HL-60 (cell line): ENCODE measurements at places on chromosomes 12 and 14.

DNA sequence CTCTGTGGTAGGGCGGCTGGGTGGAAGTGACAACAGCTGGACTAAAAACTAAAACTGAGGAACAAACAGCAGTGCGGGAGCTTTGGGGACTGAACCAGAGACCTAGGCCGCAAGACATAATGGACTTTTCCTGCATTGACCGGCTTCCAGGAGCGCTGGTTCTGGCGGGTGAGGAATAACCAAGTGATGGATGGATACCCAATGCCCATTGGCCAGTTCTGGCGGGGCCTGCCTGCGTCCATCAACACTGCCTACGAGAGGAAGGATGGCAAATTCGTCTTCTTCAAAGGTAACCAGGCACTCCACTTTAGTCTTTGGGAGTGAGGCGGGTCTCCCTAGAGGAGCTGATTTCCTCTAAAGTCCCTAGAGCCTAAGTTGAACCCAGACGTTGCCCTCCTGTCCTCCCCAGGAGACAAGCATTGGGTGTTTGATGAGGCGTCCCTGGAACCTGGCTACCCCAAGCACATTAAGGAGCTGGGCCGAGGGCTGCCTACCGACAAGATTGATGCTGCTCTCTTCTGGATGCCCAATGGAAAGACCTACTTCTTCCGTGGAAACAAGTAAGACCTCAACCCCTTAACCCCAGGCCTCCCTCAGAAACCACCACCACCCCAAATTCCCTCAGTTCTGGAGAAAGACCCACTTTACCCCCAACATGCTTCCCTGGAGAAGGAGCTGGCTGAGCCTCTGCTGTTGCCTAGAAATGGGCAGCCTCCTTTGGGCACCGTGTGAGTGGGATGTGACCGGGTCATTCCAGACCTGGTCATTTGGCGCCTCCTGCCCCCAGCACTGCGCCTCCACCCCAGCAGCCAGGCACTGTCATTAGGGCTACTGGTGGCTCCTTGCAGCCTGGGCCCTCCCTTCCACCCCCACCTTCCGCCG lies 8.1 kb downstream of the MMP14 start:
- DNase-seq: no peak

GRCh38 chr12:5036031-5036430 lies 7.6 kb upstream of the KCNA5 start:
- no peak for DNase-seq

GRCh38 chr14:43956741-43957140 lies 550.3 kb downstream of the FSCB start:
- no peak for DNase-seq

GRCh38 chr12:26150736-26151450 lies 26.1 kb upstream of the BHLHE41 start:
- no peak for DNase-seq

- no peak for DNase-seq
Observed at GRCh38 chr14:54867011-54867410, 35.6 kb downstream of the GCH1 start.

- no peak for DNase-seq
Observed at GRCh38 chr12:6959805-6960592, 8.8 kb downstream of the PTPN6 start.

DNA sequence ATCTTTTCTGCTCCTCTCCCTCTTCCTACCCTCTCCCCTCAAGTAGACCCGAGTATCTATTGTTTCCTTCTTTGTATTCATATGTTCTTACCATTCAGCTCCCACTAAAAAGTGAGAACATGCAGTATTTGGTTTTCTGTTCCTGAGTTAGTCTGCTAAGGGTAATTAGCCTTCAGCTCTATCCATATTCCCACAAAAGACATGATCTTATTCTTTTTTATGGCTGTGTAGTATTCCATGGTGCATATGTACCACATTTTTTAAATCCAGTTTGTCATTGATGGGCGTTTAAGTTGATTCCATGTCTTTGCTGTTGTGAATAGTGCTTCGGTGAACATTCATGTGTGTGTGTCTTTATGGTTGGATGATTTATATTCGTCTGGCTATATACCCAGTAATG lies 32.2 kb downstream of the CRADD start:
- DNase-seq: no peak

GRCh38 chr12:82415402-82415801 lies 57.1 kb downstream of the METTL25 start:
- no peak for DNase-seq

GRCh38 chr12:24947541-24948419 lies 1.1 kb downstream of the BCAT1 start:
- no peak for DNase-seq

GRCh38 chr12:87796961-87797516 lies 232.2 kb downstream of the C12orf50 start:
- DNase-seq: no peak

DNA sequence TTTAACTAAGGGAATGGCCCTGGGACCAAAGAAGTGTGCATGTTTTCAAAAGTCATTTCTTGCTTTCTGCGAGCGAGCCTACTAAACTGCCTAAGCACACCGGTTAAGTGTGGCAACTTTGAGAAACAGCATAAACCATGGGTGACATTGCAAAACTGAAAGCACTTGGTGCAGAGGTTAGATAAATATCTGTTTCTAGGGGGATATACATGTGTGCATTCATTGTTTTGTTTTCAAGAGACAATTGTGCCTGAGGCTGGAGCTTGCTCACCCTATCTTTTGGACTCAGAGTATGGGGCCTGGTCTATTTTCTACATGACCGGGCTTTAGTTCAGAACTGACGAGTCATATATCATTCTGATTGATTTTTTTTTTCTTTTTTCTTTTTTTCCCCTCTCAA lies 923.4 kb downstream of the NRXN3 start:
- peak; percentile 11 for DNase-seq

DNA sequence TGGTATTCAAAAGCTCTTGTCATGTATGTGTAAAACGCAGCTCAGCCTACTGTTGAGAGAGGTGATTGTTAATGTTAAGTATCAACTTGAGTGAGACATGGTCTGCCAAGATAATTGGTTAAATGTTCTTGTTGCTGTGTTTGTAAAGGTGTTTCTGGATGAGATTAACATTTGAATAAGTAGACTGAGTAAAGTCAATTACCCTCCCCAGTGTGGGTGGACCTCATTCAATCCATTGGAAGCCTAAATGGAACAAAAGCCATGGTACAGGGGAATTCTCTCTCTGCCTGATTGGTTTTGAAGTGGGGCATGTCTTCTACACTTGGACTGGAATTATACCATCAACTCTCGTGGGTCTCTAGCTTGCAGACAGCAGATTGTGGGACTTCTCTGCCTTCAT lies 63.8 kb upstream of the RERGL start:
- no peak for DNase-seq

DNA sequence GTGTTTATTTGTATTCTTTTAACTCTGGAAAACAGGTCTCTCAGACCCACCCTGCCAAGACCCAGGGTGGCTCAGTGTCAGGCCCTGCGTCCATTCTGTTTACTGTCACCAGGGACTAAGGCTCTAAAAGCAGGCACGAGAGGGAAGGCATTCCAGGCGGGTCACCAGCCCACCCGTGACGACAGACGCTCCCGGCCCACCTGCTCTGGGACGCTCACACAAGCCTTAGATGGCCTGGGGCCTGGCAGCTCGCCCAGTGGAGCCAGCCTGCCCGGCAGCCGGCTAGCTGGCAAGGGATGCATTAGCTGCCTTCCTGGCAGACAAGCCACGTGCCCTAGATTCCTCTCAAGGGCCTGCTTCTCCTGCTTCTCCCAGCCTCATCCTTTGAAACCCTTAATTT lies 9.2 kb upstream of the NUAK1 start:
- no peak for DNase-seq

GRCh38 chr12:40010899-40011774 lies 94.7 kb downstream of the SLC2A13 start:
- peak; percentile 24 for DNase-seq
